ENCODE measurements at places on chromosomes 16 and 17. TPM values are rescaled to one million over a fixed set of nuclear protein-coding genes. Genes with fewer than 3 reads are reported as not detected.

CCL4 gene
- not detected for total RNA-seq

GNGT2 gene
- total RNA-seq: 0.28 TPM

STH gene
- not detected for total RNA-seq

SLC16A6 gene
- 14.4 TPM for total RNA-seq

DUSP3 gene
- total RNA-seq: 36.3 TPM

KRTAP2-2 gene
- not detected for total RNA-seq

KIF18B gene
- 10.4 TPM for total RNA-seq

TBC1D28 gene
- total RNA-seq: not detected
